IMR-90 (cell line): ENCODE measurements at places on chromosomes 6 and 20.

DNA sequence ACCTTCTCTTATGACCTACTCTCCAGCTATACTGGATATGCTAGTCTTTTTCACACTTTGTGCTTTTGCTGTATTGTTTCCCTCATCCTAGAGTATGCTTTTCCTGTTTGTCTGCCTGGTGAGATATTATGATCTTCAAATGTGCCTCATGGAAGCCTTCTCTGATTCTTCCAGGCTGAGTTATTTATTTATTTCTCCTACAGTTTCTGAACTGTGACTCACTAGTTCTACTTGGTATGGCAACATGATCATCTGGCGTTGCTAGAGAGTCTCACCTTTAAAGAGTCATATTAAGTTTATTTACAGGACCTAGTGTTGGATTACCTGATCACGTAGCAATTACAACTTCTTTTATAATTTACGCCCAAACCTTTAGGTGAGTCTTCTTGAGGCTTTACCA is 81.2 kb upstream of the HDAC2 start:
- DNase-seq, result peak; percentile 36

DNA sequence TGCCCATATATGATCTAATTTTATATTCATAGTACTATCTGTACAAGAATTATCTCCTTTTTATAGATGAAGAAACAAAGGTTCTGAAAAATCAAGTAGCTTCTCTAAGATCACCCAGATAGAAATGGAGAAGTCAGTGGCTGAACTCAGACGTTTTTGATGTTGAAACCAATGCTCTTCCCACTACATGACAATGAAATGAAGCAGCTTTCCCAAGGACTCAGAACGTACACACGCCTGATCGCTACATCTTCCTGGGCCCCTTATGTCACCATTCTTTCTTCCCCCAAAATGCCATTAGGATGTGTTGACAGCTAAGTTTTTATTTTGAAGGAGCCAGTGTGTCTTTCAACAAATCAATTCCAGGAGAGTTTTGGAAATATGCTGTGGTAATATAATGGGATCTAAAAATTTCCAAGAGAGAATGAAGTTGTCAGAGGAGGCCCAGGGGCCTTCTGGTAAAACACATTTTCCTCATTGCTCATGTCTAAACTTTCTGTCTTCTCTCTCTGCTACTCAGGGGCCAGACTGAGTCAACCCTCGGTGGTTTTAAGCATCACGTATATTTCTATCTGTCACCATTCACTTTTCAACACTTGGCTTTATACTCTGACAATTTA is 98.1 kb upstream of the COL21A1 start:
- DNase-seq, result no peak

GRCh38 chr6:150470960-150471665 is 102.3 kb downstream of the IYD start:
- no peak for DNase-seq

- DNase-seq, result no peak
Measured at GRCh38 chr6:17957904-17958620, 29.4 kb downstream of the KIF13A start.

DNA sequence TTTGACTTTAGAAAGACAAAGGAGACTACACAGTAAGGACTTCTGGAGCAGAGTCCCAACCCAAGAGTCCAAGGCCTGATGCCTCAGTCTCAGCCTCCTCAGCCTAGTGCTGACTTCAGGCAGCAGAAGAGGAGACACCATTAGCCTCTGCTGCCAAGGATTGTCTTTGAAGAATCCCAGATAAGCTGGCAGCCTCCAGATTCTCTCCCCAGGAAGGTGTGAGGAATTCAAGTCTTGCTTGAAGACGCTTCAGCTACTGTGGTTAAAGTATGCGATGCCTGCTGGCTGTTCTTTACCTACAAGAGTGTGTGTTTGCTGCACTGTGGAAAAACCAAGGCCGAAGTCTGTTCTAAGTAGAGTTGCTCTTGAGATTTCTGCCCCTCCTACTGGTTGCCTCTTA is 215.9 kb upstream of the TCF21 start:
- DNase-seq, result no peak

GRCh38 chr20:36499723-36500501 is 41.4 kb upstream of the MYL9 start:
- peak; percentile 13 for DNase-seq

- peak; percentile 95 for DNase-seq
Measured at GRCh38 chr6:147161974-147162495, 42.2 kb upstream of the STXBP5 start.

DNA sequence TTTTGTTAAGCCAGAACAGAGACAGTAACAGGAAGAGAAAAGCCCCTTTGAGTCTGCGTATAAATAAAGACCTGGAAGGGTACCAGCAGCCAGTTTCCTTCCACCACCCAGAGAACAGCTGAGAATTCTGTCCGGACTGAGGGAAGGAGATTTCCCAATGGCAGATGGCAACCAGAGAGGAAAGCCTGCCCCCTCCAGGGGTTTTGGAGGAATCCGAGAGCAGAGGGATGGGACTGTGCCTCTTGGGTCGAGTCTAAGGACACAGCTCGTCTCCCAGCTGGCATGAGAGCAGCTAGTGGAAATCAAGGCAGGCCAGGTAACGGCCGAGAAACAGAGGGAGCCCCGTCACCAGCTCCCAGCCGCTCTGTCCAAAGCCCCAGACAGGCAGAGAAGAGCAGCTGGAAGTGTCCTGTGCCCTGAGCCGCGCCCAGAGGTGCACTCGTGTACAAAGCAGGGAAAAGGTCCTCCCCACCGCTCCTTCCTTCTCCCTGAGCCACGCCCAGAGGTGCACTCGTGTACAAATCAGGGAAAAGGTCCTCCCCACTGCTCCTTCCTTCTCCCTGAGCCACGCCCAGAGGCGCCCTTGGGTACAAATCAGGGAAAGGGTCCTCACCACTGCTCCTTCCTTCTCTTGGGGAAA is 134.0 kb upstream of the SNX9 start:
- DNase-seq, result peak; percentile 16

DNA sequence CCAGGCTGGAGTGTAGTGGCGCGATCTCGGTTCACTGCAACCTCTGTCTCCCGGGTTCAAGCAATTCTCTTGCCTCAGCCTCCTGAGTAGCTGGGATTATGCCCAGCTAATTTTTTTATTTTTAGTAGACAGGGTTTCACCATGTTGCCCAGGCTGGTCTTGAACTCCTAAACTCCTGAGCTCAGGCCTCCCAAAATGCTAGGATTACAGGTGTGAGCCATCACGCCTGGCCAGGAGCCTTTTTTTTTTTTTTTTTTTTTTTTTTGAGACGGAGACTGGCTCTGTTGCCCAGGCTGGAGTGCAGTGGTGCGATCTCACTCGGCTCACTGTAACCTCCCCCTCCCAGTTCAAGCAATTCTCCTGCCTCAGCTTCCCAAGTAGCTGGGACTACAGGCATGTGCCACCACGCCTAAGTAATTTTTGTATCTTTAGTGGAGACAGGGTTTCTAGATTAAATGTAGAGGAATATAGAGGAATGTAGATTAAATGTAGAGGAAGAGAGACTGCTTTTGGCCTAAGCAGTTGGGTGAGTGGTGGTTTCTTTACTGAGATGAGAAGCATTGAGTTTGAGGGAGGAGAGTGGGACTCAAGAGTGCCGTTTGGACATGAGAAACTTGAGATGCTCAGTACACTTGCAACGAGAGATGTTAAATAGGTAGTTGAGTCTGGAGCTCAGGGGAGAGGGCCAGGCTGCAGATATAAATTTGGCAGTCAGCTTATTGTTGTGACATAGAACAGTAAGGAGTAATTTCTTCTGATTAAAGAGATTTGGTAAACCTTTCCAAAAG is 16.7 kb downstream of the VAPB start:
- no peak for DNase-seq

DNA sequence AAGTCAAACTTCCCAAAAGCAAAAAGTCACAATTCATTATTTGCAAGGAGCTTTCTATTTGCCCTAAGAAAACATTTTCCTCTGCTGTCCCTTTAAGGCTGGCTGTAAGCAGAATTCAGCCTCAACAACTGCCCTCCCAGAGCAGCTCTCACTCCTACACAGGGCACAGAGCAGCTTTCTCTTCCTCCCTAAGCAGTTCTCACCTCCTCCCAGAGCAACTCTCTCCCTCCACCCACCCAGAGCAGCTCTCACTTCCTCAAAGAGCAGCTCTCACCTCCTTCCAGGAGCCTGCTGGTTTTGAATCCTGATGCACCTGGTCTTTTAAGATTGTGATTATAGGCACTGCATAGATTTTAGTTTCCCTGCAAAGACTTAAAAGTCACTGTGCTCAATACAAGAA is 120.6 kb upstream of the TMEM181 start:
- no peak for DNase-seq

DNA sequence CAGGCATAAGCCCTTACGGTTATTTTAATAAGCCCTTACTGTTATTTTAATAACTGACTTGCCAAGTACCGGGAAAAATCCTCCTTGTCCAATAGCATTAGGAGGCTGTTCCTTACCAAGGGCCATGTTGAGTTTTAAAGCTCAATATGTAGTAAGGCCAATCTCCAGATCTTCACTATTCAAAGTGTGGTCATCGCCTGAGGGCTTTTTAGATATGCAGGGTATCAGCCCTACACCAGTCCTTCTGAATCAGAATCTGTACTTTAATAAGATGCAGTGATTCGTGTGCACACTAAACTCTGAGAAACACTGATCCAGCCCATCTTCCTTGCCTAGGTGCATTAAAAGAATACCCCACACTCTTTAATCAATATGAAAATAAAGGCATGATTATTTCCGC is 72.8 kb upstream of the ZNF133 start:
- DNase-seq, result no peak

GRCh38 chr6:107677399-107677798 is 146.7 kb downstream of the SCML4 start:
- DNase-seq, result no peak

DNA sequence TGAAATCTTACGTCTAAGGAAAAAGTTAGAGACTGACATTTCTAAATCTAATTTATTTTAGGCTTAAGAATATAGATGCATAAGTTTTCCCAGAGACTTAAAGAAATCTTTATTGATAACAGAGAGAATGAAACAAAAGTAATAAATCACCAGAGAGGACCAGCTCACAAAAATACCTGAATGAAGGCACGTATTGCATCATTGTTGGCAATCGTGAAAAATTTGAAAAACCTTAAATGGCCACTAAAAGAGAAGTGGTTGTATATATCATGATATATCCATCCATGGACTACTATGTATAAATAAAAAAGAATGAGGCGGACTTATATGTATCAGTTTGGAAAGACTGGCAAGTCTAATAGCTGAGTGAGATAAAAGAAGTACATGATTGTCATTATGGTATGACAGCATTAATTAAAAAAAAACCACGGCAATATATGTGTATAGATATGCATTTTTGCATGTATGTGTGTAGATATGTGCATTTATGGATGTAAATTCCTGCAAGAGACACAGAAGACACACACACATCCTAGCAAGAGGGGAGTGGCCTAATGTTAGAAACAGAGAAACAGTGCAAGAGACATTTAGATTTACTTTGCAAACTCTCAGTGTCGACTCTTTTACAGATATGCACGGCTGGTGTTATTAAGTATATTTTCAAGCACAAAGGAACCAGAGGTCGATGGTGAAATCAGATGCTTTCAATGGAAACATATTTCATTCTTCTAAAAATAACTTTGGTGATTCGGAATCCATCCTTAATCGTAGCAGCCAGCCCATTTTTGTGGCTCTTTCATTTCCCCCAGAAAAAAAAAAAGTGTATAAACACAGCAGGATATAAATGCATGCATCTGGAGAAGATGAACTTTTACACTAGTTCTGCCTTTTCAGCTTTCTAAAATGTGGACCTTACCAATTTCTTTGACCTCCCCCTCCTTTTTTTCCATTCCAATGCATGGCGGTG is 156.1 kb upstream of the SALL4 start:
- DNase-seq, result peak; percentile 39

GRCh38 chr6:14743474-14744211 is 502.2 kb upstream of the JARID2 start:
- DNase-seq, result peak; percentile 100

GRCh38 chr20:6726761-6727160 is 40.7 kb upstream of the BMP2 start:
- no peak for DNase-seq
